Astrocyte (in vitro differentiated cells and primary cell): ENCODE measurements at places on chromosomes 7 and 10.
A peak's percentile ranks its signal among the peaks of the same experiment; 100 is the strongest.

DNA sequence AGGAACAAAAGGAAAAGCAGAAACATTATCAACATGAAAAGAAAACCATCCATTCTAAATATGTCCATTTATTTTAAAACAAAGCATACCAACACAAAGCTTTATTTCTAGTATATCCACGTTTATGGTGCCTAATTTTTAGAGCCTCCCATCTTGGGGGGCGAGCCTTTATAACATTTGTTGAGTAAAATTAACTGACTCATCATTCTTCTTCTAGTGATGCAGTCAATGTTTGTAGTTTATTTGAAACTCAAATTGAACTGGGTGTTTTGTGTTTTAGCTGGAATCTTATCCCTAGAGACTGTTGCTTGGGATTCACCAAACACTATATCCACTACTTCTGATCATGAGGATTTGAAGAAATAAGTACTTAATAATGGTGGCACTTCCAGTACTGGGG, 366.4 kb upstream of the NPVF start:
- no peak for DNase-seq

GRCh38 chr7:711093-711921, 15.2 kb upstream of the DNAAF5 start:
- DNase-seq, result no peak

GRCh38 chr10:101956898-101957297, 99.1 kb downstream of the ARMH3 start:
- no peak for DNase-seq

DNA sequence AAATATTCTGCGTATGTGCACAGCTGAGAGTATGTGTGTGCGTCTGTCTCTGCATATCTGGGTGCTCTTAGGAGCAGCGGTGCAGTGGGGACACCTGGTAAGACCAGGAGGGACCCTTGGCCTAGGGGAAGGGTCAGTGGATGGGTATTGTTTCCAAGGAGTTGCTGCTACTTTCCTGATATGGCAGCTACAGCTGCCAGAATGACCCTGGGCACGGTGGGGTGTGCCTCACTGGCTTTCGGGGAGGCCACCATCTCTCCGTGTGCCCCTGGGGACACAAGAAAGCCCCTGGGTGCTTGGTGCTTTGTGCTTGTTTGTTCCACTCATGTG, 8.6 kb downstream of the PFKFB3 start:
- no peak for DNase-seq

DNA sequence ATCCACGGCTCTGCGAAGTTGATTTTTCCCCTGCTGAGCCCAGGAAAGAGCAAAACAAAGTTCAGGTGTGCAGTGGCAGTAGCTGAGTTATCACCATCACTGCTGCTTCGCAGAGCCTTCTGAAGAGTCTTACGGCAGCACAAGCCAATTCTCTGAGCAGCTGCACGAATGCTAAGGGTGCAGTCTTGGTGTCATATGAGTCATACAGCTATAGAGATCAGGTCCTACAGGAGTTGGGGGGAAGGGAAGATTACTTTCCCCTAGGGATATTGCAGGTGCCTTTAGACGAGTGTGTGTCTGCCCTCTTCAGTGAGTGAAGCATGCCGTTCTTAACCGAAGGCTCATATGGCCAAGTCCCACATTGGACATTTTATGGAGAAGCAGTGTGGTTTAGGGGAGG, 227.8 kb downstream of the CELF2 start:
- peak; percentile 5 for DNase-seq

- DNase-seq, result no peak
Observed at GRCh38 chr7:115474137-115474536, 552.2 kb downstream of the MDFIC start.

DNA sequence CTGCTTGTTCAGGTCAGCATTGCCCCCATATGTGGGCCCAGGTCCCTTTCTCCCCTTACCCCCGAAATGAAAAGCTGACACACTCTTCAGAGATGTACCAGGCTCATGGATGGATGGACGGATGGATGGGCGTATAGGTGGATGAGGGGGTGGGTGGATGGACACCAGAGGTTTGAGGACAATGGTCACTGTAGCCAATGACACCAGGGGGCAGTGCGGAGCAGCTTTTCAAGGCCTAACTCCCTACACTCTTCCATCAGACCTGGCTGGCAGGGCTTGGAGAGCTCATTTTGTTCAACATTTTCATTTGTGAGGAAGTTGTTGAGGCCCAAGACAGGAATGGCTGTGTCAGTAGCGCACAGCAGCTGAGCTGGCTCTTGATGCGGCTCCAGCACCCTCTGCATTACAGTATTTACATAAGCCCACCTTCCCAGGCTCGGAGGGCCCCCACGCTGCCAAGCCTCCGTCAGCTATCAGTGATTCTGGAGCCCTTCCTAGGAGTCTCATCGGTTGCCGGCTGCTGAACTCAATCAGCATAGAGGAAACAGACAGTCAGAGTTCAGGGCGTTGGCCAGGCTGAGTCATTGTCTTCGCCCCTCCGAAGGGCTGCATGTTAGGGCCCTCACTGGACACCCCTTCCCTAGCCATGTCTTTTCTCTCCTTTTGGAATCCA, 11.6 kb upstream of the FFAR4 start:
- peak; percentile 18 for DNase-seq

GRCh38 chr10:15742836-15743235, 23.1 kb upstream of the ITGA8 start:
- peak; percentile 85 for DNase-seq

GRCh38 chr10:55048830-55049498, 247.9 kb upstream of the PCDH15 start:
- DNase-seq, result no peak

DNA sequence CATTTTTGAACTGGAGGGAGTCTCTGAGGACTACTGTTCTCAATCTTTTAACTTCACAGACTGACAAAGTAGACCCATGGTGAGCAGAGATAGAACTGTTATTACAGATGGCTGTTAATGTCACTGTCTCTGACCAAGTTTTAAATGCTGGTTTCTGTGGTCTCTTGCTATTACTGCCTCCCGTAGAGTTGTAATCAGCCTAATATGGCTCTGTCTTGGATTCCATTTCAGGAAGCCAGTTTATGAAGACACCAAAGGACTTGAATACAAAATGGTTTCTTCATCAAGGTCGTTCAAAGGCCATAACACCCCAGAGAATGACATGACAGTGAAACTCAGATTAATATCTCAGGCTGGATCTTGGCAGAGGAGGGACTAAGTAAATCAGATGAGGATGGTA, 3.9 kb downstream of the SFRP4 start:
- peak; percentile 27 for DNase-seq

GRCh38 chr10:2611603-2612002, 455.7 kb upstream of the PFKP start:
- DNase-seq, result no peak

- no peak for DNase-seq
Observed at GRCh38 chr10:86363184-86363832, 3.3 kb downstream of the GRID1 start.

DNA sequence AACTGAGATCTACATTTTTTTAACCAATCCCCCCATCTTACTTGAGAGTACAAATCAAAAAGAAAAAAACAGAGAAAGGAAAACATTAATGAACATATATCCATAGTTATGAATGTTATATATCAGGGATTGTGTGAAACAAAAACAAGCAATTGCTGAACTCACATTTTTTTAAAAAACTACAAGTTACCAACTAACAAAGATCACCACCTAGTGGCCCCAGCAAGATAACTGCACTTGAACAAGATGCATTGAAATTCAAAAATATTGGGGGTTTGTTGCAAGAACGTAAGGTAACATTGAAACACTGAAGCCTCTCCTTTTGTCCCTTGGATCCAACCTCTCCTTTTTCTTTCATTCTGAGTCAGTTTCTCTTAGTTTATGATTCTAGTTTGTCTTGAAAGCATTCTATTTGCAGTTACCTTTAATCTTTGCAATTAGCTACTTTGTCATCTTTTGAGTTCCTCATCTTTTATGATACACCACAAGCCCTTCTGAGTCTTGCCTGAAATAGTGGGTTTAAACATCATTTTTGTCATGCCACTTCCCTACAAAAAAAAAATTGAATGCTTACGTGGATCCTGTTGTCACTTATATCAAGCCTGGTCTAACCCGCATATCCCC, 87.3 kb upstream of the TES start:
- DNase-seq, result peak; percentile 30

DNA sequence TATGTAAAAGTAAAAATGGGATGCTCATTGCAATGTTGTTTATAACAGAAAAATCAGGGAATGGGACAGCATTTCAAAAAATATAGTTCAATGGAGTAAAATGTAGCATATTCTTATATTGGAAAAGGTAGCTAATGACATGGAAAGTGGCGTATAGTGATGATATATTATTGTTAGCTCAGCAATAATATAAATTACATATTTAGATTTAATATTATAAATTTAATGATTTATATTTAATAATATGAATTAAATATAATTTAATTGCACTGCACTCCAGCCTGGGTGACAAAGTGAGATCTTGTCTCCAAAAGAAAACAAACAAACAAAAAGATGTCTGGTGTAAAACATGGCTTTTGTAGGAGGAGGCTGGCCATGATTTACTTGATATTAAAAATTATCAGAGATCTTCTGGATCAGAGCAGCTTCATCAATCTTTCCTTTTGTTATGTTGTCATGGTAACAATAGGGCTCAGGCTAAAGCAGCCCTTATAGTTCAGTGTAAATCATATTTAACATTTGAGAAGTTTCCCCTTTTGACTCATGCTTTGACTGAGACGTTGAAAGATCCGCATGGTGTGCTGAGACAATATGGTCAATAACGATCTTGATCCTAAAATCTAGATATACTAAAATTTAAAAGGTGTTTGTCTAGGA, 23.2 kb downstream of the OR6B1 start:
- DNase-seq, result no peak

DNA sequence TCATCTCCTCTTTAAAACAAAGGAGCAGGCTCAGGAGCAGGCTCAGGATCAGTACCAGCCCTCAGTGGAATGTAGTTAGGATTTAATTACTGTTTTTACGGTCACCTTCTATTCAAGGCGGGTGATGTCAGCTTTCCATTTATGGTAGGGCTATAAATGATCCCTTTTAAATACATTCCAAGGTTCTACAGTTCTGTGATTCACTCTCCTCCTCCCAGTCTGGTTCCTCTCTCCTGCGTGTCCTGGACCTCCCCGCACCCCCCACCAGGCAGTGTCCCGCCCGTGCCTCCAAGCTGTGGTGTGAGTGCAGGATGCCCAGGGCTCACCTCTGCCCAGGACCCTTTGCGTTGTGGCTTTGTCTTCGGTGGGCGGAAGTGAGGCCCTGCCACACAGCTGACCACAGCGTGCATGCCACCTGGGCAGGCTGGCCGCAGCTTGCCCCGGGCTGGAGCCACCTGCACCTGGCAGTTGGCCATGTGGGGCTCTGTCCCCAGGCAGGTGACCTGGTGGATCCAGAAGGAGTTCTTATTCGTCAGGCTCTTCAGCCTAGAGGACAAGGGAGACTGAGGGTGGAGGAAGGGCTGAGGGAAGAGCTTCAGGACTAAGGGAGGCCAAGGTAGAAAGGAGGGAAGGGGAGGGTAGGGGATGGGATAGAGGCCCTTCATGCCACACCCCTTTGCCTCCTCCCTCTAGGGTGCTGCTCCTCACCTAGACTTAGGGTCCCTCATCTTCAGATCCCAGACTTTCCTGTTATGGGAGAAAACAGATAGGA, 9.1 kb downstream of the LOXL4 start:
- DNase-seq, result no peak

DNA sequence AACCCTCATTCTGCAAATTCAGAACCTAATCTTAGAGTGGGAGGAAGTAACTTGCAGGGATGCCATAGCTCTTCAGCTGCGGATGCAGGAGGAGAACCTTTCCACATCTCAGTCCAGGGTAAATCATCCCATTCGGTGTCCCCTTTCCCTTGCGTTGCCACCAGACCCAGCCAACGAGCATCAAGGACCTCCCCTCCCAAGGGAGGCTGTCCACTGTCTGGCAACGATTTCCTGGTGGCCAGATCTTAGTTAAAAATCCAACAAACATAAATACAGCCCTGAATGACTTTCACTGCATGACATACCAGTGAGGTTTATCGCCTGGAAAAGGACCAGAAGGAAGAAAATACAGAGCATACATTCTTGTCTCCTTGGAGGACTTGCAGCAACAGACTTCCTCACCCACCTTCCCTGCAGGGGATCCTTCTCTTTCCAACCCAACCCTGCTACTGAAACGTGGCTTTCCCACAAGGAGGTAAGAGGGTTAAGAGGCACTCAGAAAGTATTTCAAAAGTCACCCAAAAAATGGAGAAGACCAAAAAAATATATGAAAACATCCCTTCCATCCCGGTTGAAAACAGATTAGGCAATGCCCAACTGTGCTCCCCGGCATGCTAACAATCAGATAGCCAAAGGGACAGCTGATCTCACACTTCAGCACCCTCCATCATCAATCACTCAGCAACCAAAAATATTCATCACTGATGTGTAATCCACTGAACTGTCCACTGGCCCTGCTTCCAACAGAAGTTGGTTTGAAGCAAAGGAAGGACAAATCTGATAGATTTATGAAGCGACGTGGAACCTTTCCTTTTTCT, 206.6 kb downstream of the TNS3 start:
- DNase-seq, result peak; percentile 76

DNA sequence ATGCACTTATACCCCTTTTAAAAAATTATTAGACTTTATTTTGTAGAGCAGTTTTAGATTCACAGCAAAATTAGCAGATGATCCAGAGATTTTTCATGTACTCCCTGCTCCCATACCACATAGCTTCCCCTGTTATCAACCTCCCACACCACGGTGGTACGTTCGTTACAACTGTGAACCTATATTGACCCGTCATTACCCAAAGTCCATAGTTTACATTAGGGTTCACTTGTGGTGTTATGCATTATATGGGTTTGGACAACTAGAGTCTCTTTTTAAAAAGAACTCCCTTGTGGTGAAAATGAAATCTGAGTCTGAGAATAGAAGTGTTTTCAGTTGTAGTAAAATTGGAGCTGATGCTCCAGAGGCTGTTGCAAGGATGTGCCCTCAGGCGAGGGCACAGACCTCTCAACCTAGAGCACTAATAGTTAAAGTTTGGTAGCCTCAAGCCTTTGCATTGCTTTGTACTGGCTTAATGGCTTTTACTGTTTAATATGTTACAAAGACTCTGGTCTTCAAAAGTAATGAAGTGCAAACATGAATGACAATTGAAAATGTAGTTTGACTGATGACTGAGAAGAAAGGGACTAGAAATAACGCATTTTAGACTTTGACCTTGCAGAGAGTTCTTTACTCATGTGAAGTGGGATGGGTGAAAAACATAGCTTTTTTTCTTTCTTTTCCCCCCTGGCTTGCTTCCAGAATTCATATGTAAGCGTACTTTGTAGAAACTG, 30.6 kb upstream of the CSTF2T start:
- no peak for DNase-seq

DNA sequence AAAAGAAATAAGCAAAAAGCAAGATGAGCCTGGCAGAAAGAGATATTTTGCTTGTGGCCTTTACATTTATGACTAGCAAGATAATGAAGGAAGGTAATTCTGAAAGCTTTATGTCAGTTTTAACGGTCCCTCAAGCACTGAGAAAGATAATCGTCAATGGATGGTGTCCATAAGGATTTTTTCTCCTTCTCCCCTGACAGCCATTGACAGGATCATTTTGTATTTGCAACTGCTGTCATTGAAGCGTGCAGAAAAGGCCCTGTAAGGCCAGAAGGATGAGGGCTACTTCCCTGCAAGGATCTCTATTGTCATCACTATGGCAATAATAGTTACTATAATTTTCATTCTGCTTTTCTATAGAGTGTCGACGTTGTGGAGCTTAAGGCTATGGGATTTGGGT, 994 bp upstream of the LRGUK start:
- DNase-seq, result no peak

GRCh38 chr7:71498381-71498780, 366.4 kb downstream of the GALNT17 start:
- DNase-seq, result no peak

- DNase-seq, result no peak
Observed at GRCh38 chr7:142140401-142140959, 29.0 kb downstream of the MGAM2 start.

- DNase-seq, result no peak
Observed at GRCh38 chr7:67917437-67917755, 920.8 kb downstream of the TYW1 start.
